ENCODE measurements at places on chromosomes 4 and X.

- DNase-seq = peak; percentile 55
These were observed 541.3 kb upstream of the TENM3 start for GRCh38 chr4:181701894-181702293.

DNA sequence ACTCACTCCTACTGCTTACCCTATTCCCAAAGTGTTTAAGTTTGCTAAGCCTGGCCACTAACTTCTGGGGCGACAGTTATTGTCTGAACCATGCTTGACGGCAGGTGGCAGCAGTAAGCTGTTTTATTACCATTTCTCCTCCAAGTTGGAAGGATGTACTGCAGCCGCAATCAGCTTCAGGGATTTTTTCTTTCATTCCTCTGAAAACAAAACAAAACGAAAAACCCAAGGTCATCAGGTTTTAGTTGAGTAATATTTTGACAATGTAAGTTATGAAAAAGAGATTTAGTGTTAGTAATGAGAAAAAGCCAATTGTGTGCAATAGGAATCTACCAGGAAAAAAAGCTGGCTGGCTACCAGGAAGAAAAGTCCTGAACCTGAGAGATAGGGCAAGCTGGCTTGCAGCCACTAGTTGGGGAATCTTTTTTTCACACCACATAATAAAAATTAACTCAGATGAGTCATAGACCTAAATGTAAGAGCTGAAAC is 13.2 kb upstream of the RAB9B start:
- DNase-seq = peak; percentile 36

DNA sequence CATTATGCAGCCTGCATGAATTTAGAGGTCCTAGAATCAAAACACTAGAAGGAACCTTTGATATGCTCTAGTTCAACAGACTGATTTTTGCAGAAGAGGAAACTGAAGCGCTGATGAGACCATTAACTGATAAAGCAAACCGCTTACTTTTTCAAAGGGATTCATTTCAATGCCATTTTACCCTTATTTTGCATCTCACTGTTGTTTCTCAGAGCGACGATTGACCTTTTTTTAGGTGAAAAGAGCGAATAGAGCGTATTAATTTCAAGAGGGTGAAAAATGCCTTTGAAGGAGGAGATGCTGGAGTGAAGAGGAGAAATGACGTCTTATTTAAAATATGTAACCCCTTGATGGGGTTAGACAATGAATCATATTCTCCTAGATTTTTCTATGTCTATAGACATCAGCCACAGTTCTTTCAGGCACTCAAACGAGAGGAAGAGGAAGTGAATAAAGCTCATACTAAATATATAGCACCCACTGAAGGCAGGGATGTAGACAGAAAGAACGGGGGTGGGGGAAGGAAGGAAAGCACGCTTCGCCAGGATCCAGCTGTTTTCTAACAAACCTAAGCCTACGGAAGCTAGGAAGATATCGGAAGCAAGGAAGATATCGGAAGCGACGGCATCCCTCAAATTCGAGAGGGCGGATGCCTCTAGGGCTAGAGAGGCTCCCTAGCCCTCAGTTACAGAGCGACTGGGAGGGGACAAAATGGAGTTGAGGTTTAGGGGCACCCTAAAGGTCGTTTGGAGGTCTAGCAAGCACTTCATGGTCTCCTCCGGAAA is 848 bp downstream of the ACSL4 start:
- DNase-seq = peak; percentile 14

- no peak for DNase-seq
These were observed 90.5 kb upstream of the CCDC160 start for GRCh38 chrX:134146493-134146892.

DNA sequence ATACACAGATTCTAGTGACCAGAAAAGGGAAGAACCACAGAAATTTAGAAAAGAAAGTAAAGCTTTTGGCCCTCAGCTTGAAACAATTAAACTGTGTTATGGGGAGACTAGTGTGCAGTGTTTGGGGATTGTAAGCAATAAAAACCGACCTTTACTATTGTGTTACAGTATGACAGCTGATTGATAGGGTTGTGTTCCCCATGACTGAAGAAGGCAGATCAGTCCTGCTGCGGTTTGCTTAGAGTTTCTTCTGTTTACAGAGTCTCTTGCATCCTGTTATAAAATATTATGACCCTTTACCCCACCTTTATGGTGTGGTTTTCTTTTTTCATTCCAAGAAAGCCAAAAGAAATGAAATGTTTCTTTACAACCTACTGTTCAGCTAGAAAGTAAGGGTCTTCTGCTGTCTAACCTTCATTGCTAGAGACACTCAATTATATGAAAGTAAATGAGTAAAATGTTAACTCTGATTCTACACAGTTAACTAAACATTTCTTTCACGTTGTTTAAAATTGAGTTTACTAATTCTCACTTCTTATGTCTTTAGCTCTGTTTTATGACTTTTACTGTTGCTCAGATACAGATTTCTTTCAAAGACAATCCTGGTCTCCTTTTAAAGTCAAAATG is 18.1 kb downstream of the CHIC1 start:
- no peak for DNase-seq

GRCh38 chrX:14864631-14865030 is 8.2 kb downstream of the FANCB start:
- DNase-seq = no peak
